ENCODE measurements at places on chromosomes 5 and 9.

DNA sequence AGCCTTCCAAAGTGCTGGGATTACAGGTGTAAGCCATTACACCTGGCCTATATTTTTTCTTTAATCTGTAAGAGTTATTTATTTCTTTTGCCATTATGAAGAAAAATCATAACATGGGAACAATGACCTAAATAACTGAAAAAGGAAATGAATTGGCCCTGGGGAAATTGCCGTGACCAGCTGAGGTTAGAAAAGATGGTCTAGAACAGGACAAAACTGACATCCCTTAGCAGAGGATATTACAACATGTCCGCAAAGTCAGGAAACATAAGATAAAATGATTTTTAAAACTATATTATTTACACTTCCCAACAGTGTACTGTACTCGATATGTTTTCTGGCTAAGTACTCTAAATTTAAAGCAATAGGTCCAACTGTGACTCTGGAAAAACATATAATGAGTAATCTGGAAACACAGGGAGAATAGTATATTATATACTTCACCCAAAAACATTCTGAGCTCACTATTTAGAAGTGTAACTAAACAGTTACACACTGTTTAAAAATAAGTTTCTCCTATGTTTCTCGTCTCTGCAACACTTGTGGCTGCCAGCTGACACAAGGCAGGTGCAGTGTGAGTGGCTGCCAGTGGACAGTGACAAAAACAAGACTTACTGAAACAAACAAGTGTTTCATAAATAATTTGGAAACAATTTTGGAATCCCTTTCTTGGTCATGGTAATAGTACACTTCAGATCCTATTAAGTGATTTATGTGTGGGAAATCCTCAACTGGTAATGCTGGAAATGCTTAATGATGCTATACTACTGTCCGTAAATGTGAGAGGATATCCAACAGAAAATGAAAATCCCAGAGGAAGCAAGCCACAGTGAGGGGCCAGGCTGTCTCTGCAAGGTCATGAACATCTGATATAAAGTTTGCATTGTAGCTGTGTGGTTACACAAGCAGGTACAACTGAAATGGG is 69.1 kb downstream of the C9orf85 start:
- no peak for DNase-seq
- no peaks in the 10 kb centered on the region for H3K27me3 ChIP-seq
- H3K4me1 ChIP-seq = no peaks in the 10 kb centered on the region
- no peak overlapping the region for H3K4me3 ChIP-seq
- H3K36me3 ChIP-seq = peaks cover 3% of the 10 kb centered on the region

GRCh38 chr5:176723440-176723839 is 76.2 kb downstream of the TSPAN17 start:
- H3K4me3 ChIP-seq = peak overlapping the region; percentile 55
- peak overlapping the region; percentile 32 for H3K27ac ChIP-seq

DNA sequence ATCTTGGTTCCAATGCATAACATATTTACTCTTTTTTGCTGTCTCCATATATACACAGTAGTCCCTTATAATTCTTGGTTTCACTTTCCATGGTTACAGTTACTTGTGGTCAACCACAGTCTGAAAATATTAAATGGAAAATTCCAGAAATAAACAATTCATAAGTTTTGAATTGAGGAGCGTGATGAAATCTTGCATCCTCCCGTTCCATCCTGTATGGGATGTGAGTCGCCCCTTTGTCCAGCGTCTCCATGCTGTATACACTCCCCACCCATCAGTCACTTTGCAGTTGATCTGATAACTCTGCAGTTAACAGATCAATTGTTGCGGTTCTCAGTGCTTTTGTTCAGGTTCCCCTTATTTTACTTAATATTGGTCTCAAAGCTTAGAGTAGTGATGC is 11.5 kb upstream of the FAF2 start:
- no peak overlapping the region for H3K27ac ChIP-seq
- DNase-seq = no peak
- H3K36me3 ChIP-seq = no peaks in the 10 kb centered on the region

DNA sequence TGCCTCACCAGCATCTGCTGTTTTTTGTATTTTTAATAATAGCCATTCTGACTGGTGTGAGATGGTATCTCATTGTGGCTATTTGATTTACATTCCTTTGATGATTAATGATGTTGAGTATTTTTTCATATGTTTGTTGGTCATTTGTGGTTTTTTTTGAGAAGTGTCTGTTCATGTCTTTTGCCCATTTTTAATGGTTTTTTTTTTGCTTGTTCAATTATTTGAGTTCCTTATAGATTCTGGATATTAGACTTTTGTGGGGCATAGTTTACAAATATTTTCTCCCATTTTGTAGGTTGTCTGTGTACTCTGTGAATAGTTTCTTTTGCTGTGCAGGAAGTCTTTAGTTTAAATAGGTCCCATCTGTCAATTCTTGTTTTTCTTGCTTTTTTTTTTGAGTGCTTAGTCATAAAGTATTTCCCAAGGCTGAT is 148.1 kb downstream of the NPR3 start:
- H3K36me3 ChIP-seq = no peaks in the 10 kb centered on the region
- H3K4me1 ChIP-seq = no peaks in the 10 kb centered on the region
- no peak overlapping the region for H3K27ac ChIP-seq
- H3K27me3 ChIP-seq = no peaks in the 10 kb centered on the region
- H3K4me3 ChIP-seq = no peak overlapping the region
- no peak for DNase-seq

- no peak overlapping the region for H3K27ac ChIP-seq
- H3K4me1 ChIP-seq = no peaks in the 10 kb centered on the region
- no peak for DNase-seq
- no peaks in the 10 kb centered on the region for H3K36me3 ChIP-seq
- H3K27me3 ChIP-seq = no peaks in the 10 kb centered on the region
- no peak overlapping the region for H3K4me3 ChIP-seq
These were observed 1242.0 kb upstream of the ACO1 start for GRCh38 chr9:31142456-31142855.

DNA sequence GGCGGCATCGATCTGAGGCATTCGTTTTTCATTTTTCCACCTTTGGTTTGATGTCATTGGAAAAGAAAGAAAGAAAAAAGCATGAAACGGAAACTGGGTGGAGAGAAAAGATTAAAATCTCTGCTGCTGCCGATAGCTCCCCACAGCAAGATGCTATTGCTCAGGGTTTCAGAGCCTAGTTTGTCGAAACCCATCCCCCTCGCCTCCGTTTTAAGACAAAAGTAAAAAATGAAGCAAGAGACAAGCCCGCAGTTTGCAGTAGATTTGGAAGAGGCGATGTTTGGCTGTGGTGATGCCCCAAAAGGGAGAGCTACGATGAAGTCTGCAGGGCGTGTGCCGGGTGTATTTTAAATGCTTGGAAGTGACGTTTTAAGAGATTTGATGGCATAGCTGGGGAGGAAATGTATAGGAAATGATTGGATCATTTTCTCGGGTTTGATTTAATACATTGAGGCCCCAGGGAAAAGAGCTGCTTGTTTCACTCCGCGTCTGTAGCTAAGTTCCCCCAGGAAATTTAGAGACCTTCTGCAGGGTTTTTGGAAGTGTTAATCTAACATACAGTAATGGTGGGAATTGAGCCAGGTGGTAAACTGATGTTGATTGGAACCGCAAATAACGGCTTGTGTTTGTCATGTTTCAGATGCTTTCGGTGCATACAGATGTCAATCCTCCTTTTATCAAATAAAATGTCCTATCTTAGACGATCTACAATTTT is 909 bp downstream of the NDFIP1 start:
- H3K4me3 ChIP-seq = peak overlapping the region; percentile 94
- peaks cover 13% of the 10 kb centered on the region for H3K36me3 ChIP-seq
- H3K27me3 ChIP-seq = no peaks in the 10 kb centered on the region
- H3K27ac ChIP-seq = peak overlapping the region; percentile 95

DNA sequence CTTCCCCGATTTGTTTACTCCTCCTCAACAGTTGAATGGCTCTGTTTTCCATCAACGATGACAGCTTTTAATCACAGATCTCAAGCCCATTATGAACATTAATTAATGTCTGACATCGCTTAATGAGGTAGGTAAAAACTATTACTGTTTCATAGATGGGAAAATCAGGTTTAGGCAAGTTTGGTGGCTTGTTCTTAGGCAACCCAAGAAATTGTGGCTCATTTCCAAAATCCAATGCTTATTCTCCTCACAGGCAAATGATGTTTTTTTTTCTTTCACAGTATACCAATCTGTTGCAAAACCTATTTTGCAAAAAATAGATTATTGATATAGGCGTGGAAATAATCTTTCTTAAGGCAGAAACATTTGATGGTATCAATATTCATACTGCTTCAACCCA is 70.8 kb upstream of the CHD1 start:
- H3K27me3 ChIP-seq = no peaks in the 10 kb centered on the region
- DNase-seq = no peak
- H3K27ac ChIP-seq = no peak overlapping the region
- no peak overlapping the region for H3K4me3 ChIP-seq
- peaks cover 9% of the 10 kb centered on the region for H3K4me1 ChIP-seq

DNA sequence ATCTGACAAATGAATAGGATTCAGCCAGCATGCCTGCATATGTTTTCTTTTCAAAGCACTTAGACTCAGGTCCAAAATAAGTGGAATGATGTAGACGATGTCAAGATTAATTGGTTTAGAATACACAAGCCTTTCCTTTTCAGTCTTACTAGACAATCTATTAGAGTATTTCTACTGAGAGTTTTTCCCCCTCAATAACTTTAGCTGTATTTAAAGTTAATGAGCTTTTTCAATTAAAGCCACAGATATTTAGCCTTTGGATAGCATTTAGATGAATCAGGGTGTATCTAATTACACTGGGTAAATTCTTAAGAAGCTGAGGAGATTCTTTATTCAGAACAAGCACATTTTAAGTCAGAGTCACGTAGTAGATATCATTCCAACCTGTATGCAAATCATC is 198.7 kb upstream of the MPDZ start:
- no peak overlapping the region for H3K27ac ChIP-seq
- no peaks in the 10 kb centered on the region for H3K4me1 ChIP-seq
- no peaks in the 10 kb centered on the region for H3K36me3 ChIP-seq
- DNase-seq = no peak

DNA sequence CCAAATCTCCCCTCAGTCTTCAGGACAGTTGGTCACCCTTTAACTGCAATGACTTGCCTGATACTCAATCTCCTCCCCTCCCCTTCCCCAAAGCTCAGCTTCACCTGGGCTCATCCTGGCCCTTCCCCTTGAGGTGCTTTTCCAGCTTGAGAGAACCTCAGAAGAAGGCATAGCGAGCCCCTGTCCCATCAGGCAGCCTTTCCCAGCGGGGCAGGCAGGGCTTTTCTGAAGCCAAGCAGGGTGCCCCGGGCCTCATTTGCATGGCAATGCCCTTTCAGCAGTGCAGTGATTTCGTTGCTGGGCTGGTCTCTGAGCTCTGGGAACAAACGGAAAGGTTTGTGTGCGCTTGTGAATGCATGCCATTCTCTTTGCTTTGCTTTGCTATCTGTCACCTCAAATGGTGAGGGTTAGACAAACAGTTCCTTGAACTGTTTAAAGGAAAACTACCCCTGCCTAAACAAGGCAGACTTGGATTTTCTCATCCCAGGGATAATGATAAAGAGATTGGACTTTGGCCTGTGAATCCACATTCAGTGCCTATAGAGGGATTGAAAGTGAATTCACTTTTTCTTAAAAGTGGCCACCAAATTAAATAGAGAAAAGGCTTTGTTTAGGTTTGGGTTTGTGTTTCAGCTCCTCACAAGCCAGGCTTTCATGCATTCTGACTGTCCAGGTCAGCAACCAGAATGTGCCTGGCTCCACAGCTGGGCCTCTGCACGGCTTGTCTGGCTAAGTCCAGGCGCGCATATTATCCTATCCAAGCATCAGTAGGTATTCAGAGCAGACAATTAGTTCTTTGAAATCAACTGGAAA is 165.3 kb downstream of the ZNF608 start:
- H3K4me3 ChIP-seq = no peak overlapping the region
- no peaks in the 10 kb centered on the region for H3K4me1 ChIP-seq
- no peak for DNase-seq
- no peaks in the 10 kb centered on the region for H3K27me3 ChIP-seq
- no peaks in the 10 kb centered on the region for H3K36me3 ChIP-seq

GRCh38 chr5:150242251-150242894 is 47.2 kb downstream of the CAMK2A start:
- DNase-seq = no peak
- no peak overlapping the region for H3K27ac ChIP-seq
- no peaks in the 10 kb centered on the region for H3K4me1 ChIP-seq
- H3K36me3 ChIP-seq = no peaks in the 10 kb centered on the region

DNA sequence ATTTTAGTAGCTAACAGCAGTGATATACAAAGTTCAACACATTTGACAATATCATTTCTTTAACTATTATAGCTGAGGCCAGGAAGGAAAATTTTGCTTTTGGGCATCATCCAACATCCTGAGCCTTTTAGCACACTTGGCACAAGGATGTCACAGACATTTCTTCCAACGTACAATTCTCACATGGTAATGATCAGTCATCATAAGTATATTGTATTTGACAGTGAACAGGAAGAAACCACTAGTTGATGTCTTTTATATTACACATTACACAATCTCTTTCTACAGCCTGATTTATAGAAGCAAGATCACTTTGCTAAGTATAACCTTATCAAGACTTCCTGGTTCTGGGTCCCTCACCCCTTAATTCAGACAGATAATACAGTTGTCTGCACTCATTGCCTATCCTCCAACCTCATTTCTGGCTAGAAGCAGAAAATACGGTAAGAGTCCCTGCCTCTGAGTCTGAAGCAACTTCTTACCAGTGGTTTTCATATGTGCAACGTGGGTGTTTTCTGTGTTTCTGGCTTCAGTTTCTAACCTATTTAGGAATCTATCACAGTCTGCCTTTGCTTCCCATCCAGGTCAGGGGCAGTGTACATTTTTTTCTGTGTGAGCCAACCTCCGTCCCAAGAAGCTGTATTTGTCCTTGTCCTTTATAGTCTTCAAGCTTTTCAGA is 167.8 kb downstream of the PAM start:
- H3K4me3 ChIP-seq = no peak overlapping the region
- no peaks in the 10 kb centered on the region for H3K27me3 ChIP-seq
- H3K4me1 ChIP-seq = peaks cover 5% of the 10 kb centered on the region

- no peaks in the 10 kb centered on the region for H3K4me1 ChIP-seq
- peaks cover 31% of the 10 kb centered on the region for H3K27me3 ChIP-seq
- no peak overlapping the region for H3K27ac ChIP-seq
- H3K36me3 ChIP-seq = no peaks in the 10 kb centered on the region
These were observed 58.2 kb upstream of the DPYSL3 start for GRCh38 chr5:147567917-147568598.

- H3K4me1 ChIP-seq = no peaks in the 10 kb centered on the region
- DNase-seq = no peak
- H3K27me3 ChIP-seq = no peaks in the 10 kb centered on the region
- H3K36me3 ChIP-seq = no peaks in the 10 kb centered on the region
- H3K27ac ChIP-seq = no peak overlapping the region
These were observed 277.7 kb upstream of the PCSK5 start for GRCh38 chr9:75612754-75613153.

Data from central memory CD8-positive, alpha-beta T cell (primary cell).